IMR-90 (cell line): ENCODE measurements at places on chromosomes 6 and 20. TPM values are rescaled to one million over a fixed set of nuclear protein-coding genes. Genes with fewer than 3 reads are reported as not detected.
A peak's percentile ranks its signal among the peaks of the same experiment; 100 is the strongest.

DNA sequence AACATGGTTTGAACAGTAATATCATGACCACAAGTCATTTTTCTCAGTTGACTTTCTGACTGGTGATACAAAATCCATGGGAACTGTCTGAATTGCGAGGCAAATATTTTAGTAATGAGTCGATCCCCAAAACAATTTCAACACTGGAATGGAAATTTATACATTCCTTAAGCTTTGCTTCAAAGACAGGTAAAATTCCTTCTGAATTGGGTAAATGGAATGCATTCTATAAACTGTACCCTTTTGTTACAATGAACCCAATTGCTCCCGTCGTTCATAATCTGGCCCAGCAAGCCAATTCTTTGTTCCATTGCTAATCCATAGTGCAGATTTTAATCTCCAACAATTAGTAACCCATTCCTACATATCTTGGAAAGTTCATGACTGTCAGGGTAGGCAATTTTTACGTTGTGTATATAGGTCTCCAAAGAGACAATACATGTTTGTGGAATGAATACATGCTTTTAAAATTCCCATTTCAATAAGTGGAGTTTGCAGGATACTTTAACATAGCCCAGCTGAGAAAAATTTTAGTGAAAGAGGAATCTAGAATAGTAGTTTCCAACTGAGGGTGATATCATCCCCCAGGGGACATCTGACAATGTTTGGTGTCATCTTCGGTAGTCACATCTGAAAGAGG is 32.7 kb downstream of the CYP24A1 start:
- peak; percentile 58 for DNase-seq

DNA sequence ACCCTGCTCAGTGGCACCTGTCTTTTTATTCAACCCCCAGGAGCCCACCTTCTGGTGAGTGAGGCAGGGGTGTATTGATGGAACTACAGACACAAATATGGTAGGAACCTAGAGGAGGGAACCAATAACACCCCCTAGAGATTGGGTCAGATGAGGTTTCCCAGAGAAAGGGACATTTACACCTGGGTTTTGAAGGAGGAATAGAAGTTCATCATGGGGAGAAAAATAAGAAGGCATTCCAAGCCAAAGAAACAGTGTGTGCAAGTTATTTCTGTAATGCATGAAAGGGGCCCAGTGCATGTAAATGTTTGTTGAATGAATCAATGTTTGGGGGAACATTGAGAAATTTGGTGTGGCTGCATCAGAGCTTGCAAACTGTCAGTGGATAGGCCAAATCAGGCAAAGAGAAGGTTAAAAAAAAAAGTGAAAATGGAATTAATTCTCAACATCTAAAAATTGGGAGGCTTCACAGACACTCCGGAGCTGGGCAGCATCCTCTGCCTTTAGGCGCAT is 11.1 kb upstream of the KIAA1755 start:
- DNase-seq, result no peak

DNA sequence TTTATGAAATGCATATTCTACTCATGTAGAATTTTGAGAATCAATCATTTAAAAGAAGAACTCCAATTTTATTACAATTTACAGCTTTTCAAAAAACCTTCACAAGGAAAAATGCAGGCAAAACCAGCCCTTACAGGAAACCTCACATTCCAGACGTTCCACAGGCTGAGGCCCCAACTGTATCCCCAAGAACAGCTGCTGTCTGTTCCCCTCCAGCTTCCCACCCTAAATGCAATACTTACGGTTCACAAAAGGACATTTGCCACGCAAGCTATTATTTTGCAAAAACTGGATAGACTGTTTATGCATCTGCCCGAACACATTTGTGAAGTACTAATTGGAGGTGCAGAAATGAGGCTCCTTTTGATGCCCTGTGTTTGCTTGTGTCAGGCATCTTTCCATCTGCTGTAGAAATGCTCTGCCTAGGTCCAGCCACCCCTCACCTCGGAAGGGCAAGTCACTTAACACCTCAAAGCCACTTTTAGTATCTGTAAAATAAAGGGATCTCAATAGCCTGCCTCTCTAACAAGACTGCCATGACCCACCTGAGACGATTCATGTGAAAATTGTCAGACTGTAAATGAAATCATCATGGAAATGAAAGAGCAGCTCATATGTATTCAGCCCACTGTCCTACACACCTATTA is 26.5 kb downstream of the PDE10A start:
- DNase-seq, result peak; percentile 64

DNA sequence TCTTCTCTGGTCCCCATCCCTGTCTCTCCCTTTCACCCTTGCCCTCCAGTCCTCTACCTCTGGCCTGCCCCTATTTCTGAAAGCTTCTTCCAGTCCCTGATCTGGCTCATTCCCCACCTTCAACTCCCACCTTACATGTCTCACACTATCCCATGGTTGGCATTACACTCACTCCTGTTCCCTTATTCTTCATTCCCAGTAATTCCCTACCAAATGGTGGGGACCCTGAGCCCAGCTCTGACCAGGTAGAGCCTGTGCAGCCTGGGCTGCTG is 6.4 kb downstream of the TP53INP2 start:
- no peak for DNase-seq

- DNase-seq, result no peak
These were observed 347.8 kb upstream of the HS3ST5 start for GRCh38 chr6:114690625-114691024.

IMPG1 gene
- not detected in 2 replicates for total RNA-seq

SGK2 gene
- under 0.01 TPM in 1 of 2 replicates, not detected in the other for total RNA-seq

GRIK2 gene
- total RNA-seq, result 15.2 and 15.8 TPM in 2 replicates
